Stimulated activated CD4-positive, alpha-beta T cell treated with anti-CD3 and anti-CD28 coated beads, TNF-alpha, amount 100 ng/mL, for 48 hours (primary cell): ENCODE measurements at places on chromosomes 12 and 14.

DNA sequence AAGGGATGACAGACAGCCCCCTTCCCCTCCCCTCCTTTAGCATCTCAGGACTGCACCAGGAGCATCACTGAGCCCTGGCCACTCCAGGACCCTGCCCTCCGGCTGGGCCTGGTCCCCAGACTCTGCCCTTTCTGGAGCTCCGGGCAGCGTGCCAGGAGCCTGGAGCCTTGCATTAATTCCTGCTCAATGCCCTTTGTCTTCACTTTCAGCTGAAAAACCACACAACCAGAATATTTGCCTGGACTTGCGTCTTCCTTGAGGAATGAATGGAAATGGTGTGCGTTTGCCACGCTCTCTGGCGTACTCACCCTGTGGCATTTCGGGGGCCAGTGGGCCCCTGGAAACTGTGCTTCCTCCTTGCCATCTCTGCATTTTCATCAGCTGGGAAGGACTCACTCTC lies 8.5 kb upstream of the RFLNA start:
- DNase-seq: no peak

GRCh38 chr12:6067152-6067916 lies 57.1 kb downstream of the VWF start:
- DNase-seq: no peak

DNA sequence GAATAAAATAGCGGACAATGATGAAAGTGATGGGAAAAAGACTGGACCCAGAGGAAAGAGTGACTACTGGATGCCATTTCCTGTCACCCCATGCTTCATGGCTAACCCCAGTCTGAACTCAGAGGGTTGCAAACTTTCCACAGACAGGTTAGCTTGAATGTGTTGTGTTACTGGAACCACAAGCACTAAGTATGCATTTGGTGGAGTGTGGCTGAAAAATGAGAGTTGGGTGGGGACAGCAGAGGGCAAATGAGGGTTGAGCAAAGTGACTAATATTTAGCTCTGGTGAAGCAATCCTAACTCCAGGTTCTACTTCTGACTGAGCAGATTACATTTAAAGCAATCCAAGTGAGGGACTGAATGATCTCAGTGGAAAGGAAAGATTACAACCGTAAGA lies 1.6 kb downstream of the SLC16A7 start:
- DNase-seq: peak; percentile 51

DNA sequence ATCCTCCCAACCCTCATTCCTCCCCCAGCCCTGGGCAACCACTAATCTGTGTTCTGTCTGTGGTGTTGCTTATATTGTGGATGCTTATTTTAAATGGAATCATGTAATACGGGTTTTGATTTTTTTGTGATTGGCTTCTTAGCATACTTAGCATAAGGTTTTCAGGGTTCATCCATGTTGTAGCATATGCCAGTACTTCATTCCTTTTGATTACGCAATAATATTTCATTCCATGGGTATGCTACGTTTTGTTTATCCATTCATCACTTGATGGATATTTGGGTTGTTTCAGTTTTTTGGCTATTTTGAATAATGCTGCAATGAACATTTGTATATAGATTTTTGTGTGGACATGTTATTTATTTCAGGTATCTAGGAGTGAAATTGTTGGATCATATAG lies 82.9 kb downstream of the TSPAN9 start:
- no peak for DNase-seq

DNA sequence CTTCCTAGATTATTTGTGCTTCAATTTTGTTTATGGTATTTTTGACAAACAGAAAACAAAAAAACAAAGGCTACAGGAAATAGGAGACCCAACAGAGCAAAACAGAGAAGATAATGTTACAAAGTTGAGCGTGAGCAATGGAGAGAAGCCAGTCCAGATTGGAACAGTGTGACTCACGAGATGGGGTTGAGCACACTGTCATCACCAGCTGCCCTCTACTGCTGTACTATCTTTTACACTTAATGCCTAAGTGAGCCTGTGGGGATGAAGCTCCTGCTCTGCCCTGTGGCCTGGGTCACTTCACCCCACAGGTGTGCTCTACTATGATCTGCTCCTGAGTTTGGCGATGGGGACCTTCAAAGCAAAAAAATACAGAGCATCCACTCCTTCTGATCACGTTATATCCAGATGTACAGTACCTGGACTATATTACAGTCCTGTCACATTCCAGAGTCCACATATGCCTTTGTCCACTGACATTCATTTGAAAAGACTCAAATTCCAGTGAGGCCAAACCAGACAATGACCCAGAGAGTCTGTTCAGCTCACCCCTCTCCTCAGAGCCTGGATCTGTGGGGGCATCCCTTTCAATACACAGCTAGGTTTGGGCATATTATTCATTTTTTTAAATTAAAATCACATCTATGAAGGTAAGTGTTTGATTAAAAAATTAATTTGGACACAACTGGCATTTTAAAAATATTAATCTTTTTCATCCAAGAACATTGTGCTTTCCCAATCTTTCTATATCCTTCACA lies 4.4 kb downstream of the IPO8 start:
- no peak for DNase-seq

GRCh38 chr12:46461459-46461858 lies 88.9 kb upstream of the SLC38A2 start:
- no peak for DNase-seq

DNA sequence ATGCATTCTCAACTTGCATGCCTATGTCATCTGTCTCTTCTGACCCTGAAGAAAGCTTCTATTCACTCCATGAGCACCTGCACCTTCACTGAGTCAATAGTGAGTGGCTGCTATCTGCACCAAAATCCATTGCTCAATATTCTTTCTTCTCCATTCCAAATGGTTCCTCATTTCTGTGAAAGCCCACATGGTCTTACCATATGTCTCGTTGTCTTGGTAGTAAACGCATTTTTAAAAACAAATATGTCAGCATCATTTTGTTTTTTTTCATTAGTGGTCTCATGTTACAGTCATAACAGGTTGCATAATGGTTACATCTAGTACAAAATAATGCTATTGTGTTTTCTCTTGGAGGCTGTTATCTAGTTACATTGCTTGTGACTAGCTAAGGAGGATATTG lies 106.9 kb upstream of the CPM start:
- DNase-seq: no peak

DNA sequence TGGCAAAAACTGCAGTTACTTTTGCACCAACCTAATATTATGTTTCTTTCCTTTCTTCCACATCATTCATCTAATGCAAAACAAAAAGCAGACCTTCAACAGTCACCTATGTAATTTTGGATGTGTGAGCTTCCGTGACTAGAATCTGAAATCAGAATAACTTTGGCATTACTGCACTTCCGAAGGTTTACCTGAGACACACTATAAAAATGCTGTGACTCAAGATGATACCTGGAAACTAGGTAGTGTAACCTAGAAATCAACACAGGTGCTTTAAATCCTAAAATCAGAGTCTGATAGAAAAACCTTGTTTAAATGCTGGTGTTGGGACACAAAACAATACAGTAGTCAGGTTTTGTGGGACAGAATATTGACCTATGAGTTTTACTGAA lies 2.2 kb downstream of the BTBD7 start:
- no peak for DNase-seq

DNA sequence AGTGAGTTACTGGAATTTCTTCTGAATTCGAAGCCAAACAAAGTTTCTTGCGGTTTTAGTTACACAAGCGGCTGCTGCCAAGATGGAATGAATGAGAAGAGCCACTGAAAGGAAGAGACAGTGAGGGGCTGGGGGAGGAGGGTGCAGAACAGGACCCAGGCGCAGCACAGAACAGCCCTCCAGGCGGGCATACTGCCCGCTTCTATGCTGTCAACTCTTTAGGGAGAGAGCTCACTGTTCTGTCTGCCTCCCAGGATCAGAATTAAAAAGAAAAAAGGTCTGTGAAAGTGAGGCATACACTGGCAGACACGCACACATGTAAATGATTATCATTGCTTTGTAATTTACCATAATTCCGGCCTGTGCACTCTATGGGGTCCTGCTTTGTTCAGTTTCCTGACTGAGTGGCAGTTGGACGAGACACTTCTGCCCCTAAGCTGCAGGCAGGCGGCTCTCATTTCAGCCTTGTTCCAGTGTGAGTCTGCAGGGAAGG lies 231.6 kb downstream of the CACNA1C start:
- no peak for DNase-seq

DNA sequence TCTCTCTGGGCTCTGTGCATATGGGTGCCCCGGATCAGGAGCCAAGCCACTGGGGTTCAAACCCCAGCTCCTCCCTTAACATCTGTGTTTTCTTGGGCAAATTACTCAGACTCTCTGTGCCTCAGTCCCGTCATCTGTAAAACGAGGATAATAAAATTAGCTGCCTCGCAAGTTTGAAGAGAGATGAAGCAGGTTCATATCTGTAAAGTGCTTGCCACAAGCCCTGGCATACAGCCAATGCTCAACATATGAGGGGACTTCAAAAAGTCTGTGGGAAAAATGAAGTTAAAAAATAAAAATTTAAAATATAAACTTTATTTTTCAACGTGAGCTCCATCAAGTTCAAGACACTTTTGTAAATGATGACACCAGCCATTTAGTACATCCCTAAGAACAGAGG lies 276.7 kb downstream of the FOXN3 start:
- no peak for DNase-seq

DNA sequence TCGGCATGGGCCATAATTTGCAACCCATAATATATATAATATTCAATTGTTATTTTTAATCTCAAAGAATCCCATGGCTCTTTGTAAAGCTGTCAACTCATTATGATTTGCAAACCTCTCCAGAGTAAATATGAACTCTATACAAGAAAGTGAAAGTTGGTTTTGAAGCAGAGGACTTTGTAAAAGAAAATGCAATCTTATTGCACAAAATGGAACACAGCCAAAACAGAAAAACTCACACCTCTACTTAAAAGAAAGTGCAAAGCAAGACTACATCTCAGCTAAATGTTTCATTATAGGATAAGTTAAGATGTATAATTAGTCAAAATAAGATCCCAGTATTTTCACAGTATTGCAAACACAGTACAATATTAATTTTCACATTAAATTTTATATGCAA lies 111.2 kb upstream of the FLRT2 start:
- no peak for DNase-seq

DNA sequence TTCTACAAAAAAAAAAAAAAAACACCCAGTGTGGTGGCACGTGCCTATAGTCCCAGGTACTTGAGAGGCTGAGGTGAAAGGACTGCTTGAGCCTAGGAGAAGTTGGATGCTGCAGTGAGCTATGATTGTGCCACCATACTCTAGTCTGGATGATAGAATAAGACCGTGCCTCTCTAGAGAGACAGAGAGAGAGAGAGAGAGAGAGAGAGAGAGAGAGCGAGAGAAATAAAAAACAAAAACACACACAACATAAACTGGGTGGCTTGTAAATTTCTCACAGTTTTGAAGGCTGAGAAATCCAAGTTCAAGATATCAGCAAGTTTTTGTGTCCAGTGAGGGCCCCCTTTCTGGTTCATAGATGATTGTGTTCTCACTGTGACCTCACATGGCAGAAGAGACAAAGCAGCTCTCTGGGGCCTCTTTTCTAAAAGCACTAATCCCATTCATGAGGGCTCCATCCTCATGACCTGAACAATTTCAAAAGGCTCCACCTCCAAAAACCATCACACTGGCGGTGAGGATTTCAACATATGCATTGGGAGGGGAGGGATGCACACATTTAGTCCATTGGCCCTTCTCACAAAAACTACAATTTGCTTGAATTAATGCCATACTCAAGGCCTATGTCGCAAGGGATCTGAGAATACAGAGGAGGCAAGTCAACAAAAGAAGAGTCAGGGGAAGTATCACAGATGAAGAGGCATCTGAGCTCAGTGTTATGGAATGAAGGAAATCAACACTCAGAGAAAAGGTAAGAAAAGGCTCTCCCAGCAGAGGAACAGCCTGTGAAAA lies 94.9 kb downstream of the PPM1H start:
- DNase-seq: no peak

DNA sequence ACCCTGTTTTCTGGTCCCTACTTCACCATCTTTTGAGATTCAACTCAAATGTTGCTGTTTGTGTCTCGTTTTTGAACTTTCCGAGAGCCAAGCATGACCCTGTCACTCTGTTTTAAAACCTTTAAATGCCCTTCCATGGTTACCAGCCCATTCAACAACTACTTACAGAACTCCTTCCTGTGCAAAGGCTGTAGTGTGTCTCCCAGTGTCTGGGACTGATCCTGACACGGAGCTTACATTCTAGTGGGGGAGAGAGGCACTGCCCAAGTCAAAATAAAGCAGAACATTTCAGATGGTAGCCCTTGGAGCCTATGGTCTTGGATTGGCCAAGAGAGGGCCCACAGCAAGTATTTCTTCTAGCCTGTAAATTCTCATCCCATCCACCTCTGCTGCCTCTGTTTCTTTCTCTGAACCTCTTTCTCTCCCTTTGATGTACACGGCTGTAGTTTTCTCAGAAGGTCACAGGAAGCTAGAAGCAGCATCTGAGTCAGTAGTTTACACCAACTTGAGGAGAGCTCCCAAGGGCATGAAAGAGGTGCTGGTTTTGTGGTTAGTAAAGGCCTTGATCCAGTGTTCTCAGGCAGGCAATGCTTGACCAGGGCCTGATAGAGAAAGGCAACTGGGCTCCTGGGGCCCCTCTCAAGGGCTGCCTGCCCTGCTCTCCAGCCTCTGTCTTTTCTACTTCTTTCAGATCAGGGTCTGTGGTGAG lies 42.3 kb upstream of the SLC24A4 start:
- DNase-seq: no peak

DNA sequence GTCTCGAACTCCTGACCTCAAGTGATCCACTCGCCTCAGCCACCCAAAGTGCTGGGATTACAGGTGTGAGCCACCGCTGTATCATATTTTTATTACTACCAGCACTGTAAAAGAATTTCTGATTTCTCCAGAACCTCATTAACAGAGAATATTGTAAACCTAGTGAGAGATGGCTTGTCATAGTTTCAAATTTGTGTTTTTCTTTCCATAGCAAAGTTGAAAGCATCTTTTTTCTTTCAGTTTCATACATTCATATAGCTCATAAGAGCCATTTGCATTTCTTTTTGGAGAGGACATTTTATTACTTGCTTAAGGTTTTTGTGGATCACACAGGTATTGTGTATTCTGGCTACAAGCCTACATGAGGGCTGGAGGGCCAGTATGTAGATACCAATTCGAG lies 58.0 kb downstream of the MIS18BP1 start:
- DNase-seq: no peak

DNA sequence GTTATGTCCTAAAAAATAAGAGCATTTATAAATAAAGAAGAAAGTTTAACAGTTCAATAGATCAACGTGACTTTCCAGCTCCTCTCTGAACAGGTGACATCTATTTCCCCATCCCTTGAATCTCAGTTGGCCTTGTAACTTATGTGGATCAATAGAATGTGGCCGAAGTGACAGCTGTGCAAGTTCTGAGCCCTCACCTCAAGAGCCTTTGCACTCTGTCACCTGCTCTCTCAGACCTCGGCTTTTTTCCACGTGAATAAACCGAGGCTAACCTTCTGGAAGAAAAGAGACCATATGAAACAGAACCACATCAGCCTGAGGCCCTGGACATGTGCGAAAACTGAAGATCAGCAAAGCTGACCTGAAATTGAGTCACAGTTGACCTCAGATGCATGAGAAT lies 253.0 kb downstream of the DAD1 start:
- DNase-seq: no peak
